ENCODE measurements at places on chromosomes 4 and X.

DNA sequence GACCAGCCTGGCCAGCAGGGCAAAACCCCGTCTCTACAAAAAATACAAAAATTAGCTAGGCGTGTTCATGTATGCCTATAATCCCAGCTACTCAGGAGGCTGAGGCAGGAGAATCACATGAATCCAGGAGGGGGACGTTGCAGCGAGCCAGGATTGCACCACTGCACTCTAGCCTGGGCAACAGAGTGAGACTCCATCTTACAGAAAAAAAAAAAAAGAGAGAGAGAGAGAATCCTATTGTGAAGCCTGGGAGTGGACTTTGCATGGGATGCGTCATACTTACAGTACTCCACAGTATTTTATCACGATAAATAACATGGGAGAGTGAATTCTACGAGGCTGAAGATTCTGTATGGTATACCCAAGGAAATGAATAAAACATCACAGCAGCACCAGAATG, 139.6 kb downstream of the AASDH start:
- DNase-seq: no peak

GRCh38 chr4:125781651-125782050, 466.9 kb downstream of the FAT4 start:
- no peak for DNase-seq

- no peak for DNase-seq
Measured at GRCh38 chr4:158845311-158846041, 76.7 kb downstream of the FNIP2 start.

DNA sequence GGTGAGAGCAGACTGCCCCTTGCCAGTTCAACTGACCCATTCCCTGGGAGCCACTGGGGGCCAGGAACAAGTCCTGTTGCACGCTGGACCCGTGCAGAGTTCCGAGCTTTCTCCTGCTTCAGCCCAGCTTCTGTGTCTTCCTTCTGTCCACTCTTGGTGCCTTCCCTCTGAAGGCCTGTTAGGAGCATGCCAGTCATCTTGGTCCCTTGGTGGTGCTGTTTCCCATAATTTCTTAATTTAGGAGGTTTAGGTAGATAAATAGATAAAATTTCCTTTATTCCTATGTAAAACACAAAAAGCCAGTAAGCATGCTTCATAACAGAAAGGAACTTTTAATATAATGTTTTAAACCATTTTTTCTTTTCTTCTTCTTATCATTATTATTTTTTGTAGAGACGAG, 672.7 kb downstream of the CCSER1 start:
- no peak for DNase-seq

DNA sequence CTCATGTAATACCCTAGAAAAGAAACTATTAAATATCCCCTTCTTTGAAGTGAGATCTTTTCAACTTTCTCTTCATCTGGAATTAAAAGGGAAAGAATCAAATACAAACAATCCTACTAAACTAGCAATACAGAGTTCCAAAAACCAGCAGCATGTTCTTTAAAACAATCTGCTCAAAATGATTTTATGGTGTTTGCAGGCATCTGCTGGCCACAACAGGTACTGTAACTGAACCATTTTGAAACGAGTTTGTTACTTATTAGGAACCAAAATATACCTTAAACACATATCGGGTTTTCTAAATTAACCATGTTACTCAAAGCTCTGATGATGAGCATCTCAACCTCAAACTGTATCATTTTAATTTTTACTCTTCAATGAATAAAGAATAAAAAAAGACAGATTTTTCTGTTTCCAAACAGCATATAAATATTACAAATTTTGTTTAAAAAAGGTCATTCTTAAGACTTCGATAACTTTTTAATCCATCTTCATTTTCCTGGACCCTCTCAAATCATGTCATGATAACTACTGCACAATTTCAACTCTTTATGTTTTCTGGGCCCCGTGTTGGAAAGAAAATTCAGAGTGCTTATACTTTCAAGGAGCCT, 56.5 kb downstream of the ARAP2 start:
- peak; percentile 59 for DNase-seq

GRCh38 chr4:70203601-70204000, 8.1 kb downstream of the ODAM start:
- DNase-seq: no peak

DNA sequence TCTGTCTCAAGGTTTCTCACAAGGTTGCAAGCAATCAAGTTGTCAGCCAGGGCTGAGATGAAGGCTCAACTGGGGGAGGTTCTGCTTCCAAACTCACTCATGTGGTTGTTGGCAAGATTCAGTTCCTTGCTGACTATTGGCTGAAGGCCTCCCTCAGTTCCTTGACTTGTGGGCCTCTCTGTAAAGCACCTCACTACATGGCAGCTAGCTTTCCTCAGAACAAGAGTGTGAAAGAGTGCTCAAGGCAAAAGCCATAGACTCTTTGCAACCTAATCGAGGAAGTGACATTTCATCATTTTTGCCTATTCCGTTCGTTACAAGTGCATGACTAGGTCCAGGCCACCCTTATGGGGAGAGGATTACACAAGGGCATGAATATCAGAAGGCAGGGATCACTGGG, 52.0 kb downstream of the CXorf58 start:
- no peak for DNase-seq

DNA sequence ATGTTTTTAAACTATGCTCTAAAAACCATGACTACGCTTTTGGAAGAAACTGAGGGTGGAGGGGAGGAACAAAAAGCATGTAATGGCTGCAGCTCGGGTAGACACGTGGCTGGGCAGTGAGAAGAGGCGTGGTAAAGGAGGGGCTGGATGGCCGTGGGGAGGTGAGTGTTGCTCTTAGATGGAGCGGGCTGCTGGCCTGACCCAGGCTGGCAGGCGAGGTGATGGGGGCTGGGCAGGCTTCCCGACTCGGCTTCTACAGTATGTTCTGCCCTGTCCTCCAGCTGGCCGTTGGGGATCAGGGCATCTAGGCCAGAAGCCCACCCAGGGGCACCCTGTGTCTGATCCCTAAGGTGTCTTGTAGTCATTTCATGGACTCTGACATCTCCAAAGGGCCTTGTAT, 60.7 kb downstream of the EFHC2 start:
- no peak for DNase-seq

GRCh38 chrX:77719388-77719787, 66.6 kb downstream of the ATRX start:
- no peak for DNase-seq

DNA sequence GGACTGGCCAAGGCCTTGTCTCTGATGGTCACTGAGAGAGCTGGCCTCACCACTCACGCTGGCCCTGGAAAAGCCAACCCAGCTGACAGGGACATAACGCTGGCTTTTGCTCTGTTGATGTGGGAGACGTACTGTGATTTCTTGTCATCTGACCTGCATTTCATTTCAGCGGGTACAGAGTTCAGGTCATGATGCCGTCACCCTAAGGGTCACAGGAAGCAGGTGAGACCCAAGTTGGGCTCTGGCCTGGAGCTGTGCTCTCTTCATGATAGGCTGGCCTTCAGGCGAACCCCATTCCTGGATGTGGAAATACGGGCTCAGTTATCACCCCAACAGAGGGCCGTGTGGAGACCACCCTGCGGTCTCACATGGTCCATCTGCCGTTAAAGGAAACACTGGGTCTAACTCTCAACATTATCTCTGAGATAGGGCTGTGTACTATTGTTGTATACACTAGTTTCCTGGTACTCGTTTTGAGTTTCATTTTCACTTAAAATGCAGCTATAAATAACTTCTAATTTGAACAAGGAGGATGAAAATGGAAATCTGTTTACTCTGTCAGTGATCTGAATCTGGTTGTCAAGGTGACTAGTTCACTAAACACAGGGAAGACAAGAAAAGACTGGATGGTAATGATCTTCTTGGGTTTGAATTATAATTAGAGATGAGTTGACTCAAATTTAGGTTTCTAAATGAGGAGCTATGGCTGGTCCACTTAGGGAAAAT, 89.1 kb downstream of the TBC1D9 start:
- no peak for DNase-seq

- DNase-seq: no peak
Measured at GRCh38 chr4:15318621-15319348, 109.0 kb upstream of the C1QTNF7 start.

DNA sequence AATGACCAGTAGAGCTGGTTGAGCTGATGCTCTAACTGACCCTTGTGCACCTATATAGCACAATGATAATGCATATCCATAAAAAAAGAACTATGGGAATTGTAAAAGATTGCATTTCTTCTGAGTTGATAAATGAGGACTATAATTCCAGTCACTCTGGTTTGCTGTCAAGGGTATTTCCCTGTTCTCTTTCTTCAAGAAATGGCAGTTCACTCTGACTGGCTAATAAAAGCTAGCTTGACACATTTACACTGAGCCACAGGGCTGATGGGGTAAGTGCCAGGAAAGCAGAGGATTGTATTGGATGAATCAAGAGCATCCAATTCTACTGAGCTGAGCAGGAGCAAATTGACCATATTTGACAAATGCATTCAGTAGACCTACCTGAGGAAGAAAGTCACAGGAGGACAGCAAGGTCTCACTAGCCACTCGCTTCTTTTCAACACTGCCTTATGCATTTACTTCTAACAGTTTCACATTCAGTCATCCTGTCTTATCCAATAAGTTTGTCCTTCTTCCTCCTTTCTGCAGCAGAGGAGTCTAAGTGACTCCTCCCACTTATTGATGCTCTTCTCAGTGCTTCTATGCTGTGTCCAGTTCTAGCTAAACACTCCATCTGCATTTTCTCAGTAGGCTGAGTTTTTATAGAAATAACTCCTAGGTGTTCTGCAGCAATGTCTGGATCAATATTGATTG, 43.0 kb downstream of the RBMX2 start:
- DNase-seq: no peak

DNA sequence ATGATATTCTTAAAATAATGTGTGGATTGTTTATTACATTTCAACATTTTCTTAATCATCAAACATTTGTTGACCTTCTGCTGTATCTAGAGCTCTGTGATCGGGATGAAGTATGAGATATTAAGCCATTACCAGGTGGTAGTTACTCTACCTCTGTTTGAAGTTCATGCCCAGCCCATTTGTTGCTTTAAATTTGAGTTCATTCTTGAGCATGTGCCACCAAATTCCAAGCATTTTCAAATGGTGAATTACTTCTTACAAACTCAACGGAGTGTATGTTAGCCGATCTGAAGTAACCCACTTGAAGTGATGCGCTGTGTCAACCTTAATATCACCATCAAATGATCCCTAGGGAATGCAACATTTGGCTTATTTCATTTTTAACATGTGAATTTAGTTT, 7.3 kb upstream of the DTHD1 start:
- DNase-seq: no peak

DNA sequence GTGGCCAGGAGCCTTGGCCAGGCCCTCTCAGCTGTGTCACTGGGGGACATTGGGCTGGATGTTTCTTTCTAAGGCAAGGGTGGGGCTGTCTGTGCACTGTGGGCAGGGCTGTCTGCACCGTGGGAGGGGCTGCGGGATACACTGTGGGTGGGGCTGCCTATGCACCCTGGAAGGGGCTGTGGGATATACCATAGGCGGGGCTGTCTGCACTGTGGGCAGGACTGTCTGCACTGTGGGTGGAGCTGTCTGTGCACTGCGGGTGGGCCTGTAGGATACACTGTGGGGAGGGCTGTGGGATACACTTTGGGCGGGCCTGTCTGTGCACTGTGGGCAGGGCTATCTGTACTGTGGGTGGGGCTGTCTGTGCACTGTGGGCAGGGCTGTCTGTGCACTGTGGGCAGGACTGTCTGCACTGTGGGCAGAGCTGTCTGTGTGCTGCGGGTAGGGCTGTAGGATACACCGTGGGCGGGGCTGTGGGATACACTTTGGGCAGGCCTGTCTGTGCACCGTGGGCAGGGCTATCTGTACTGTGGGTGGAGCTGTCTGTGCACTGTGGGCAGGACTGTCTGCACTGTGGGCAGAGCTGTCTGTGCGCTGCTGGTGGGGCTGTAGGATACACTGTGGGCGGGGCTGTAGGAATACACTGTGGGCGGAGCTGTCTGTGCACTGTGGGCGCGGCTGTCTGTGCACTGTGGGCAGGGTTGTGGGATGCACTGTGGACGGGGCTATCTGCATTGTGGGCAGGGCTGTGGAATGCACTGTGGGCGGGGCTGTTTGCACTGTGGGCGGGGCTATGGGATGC, 31.1 kb downstream of the ACOX3 start:
- no peak for DNase-seq

DNA sequence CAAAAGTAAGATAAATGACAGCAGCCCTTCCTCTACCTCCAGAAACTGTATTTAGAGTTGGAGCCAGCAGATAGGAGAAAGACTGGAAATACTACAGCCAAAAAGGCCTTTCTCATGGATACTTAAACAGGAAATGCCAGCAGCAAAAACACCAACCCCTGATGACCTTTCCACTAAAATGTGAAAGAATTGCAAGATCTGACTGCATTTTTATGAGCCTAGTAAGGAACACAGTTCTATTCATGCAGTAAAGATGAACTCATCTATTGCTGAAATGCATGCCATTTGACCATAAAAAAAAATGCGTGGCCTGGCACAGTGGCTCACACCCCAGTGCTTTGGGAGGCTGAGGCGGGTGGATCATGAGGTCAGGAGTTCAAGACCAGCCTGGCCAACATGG, 19.9 kb downstream of the ABCG2 start:
- DNase-seq: no peak

DNA sequence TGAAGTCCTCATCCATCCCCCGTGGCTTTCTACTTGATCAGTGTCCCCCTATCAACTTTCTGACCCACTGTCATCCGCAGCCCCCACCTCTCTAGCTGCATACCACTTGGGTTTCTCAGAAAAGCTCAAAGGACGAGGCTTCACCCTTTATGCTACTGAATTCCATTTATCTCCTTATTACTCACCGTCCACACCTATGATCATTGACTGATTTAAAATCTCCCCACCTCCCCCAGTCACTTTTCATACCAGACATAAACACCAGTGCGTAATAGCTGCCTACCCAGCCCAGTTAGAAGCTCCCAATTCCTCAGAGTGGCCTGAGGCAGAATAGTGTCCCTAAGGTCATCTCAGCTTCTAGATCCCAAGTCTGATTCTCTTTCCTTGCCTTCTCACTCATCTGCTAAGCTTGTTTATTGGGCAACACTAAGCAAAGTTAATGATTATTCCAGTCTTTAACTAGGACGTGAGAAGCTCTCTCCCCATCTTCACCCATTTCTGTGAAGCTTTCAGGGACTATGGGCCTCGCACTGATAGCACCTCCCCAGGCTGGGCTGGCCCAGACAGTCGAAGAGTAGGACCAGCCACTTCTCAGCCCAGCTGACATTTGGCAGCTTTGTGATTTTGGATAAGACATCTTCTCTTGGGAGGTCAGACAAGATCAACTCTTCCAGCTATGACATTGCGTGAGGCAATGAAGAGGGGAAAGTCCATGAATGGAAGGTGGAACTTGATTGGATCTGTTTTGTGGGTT, 7.2 kb upstream of the DDX60L start:
- DNase-seq: no peak

GRCh38 chrX:153830640-153831428, 490 bp upstream of the PDZD4 start:
- no peak for DNase-seq

- no peak for DNase-seq
Measured at GRCh38 chr4:152997288-152997687, 61.2 kb downstream of the FHDC1 start.

- DNase-seq: no peak
Measured at GRCh38 chrX:144219035-144219434, 335.2 kb downstream of the UBE2NL start.

GRCh38 chr4:23888421-23889319, 1.2 kb downstream of the PPARGC1A start:
- DNase-seq: peak; percentile 41

- no peak for DNase-seq
Measured at GRCh38 chr4:1206299-1207156, 34.1 kb upstream of the SPON2 start.

All from Ammon's horn (tissue), 1 donor.